Left lobe of liver (tissue), 2 donors: ENCODE measurements at places on chromosomes 4 and X.

DNA sequence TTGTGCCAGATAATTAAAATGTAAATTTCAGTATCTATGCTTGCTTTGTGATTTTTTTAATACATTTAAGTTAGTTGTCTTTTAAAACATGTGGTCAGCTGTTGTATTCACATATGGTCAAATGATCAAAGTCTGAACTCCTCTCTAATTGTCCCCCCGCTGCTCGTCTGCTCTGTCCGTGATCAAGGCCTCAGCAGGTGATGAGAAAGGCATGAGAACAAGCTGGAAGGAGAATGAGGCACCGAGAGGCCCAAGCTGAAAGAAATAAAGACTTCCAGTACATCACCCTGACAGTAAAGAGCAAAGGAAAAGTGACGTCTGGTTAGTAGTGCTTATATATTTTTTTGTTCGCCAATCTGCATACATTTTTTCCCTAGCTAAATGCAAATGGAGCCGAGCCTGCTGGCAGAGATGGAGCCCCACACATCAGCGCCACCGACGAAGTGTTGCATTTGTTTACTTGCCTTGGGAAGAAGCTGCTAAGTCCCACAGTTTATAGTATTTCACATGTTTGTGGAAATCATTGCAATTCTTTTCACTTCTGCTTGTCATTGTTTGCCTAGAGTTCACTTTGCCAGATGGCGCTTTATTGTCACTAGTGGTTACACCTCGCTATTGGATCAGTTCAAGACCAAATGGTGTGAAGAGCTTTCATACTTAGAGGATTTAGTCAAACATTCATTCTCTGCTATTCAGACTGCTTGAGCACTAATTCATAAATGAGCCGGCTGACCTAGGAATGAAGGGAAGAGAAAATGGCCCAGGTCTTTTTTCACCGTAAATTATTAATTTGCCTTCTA, 181.5 kb downstream of the ZIC3 start:
- no peak for DNase-seq

DNA sequence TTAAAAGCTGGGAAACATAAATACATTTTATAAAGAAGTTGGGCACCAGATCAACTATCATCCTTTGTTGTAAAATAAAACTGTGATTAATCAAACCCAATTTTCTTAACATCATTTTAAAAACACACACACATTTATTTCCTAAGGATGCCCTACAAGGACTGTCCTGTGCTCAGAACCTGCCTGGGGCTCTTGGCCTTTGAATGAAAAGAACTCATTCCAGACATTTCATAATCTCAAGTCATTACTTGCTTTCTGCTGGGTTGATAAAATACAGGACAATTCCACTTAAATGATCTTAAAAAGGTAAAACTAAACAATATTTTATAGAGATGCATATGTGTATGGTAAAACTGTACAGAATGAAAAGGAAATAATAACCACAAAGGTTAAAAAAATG, 2.8 kb downstream of the SH3D19 start:
- no peak for DNase-seq

DNA sequence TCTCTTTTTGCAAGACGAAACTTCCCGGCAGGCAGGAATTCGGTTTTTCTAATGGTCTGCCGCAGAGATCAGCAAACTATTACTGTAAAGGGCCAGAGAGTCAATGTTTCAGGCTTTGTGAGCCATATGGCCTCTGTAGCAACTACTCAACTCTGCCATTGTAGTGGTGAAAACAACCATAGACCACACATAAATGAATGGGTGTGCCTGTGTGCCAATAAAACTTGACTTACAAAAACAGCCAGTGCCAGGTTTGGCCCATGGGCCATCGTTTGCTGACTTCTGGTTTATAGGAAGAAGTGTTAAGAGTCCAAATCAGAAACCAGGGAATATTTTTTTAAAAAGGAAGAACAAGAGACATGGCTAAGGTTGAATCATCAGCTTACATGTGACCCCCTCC, 163.0 kb downstream of the SH3KBP1 start:
- DNase-seq, result no peak

DNA sequence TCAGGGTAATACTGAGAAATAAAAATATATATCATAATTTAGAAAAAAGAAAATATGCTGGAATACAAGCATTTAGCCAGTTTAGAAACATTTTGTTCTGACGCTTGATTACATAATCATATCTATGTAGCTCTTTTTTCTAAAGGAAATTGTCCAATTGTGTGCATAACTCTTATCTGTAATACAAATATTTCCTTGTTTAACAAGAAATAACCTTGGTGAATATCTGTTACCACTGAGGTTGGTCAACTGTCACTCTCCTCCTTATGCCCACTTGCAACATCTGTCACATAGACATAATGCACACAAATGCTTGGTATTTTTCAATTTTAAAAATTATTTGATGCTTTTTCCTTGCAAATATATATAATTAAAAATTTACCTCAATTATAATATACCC, 609.7 kb downstream of the TLL1 start:
- no peak for DNase-seq

DNA sequence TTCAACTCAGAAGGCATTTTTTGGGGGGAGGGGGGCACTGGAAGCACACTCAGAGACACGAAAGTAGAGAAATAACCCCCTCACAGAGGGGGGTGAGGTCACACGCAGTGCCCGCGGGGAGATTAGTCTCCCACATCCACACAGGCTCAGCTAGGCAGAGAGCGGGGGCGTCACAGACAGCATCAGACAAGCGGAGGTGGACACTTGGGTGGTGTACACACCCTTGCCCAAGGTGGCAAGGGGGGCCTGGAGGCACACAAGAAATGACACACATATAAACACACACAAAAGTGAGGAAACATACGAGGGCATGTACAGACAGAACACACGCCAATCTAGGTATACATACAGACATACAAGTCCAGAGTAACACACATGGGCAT, 637 bp upstream of the SYN1 start:
- DNase-seq, result no peak

DNA sequence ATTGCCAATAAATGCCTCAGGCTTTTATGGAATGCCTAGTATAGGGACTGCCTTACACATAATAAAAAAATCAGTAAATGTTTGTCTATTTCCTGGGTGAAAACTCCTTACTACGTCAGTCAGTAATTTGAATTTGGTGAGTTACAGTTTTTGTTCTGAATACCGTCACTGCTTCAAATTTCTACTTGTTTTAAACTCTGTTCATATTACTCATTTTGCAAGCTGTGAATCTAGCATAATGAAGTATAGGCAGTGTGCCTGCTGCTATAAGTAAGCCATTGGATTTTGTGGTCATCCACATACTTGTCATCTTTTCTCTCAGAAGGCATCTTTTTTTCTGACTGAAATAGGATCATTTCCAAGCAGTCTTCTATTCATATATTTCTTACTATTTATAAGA, 43.1 kb downstream of the SYNPO2 start:
- no peak for DNase-seq

- peak; percentile 47 for DNase-seq
Observed at GRCh38 chrX:129654652-129655546, at the start of gene APLN. Gene APLN (minus strand): TSS chrX:129654956. CDS start chrX:129654630, 326 bp downstream.

- DNase-seq, result no peak
Observed at GRCh38 chrX:6226596-6227452, 1.8 kb downstream of the NLGN4X start.

DNA sequence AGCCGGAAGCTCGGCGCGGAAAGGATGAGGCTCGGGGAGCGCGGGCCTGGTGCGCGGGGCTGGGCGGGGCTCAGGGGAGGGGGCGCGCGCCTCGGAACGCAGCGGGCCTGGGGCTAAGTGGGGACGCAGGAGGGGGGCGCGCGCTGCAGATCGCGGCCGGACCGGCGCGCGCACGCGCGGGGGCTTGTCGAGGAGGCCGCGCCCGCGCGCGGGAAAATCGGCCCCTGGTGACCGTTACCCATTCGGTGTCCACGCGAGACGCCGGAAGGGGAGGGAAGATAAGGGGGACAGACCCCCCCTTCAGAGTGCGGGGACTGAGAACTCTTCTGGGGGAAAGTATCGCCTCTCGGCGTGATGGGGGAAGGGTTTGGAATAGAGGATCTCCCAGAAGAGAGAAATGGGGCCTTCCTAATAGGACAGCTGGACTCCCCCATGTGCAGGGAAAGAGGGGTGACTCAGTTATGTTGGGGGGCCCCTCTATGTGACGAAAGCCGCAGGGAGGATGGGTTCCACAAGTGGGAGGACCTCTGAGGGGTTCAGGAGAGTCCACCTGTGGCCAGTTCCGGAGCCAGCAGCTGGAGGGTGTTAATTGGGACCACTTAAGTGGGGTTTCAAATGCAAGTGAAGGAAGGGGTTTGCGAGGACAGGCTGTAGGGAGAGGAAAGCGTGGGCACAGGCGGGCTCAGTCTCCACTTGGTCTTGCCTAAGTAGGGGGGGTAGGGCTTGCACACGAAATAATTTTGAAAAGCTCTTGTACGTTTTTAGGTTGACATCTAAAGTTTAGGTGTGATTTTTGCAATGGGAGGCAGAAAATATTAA, 584 bp downstream of the SUV39H1 start:
- DNase-seq, result no peak

- DNase-seq, result no peak
Observed at GRCh38 chr4:40421839-40422708, 86.9 kb downstream of the CHRNA9 start.

DNA sequence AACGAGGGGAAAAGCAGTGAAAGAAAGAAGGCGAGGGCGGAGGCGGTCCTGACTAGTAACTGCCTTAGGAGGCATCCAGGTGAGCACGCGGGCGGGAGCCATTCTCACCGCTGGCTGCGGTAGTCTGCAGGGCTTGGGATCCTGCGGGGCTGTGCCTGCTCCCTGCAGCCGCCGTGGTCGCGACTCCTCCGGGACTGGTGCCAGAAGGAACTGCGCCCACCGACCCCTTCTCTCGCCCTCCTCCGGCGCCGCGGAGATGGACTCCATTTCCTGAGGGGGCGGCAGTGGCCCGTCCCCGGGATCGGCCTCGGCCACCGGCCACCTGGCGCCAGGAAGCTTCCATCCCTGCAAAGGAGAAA, 543 bp downstream of the NFXL1 start:
- peak; percentile 61 for DNase-seq

- DNase-seq, result no peak
Observed at GRCh38 chr4:8152090-8152864, 6.3 kb downstream of the ABLIM2 start.

- no peak for DNase-seq
Observed at GRCh38 chr4:120007191-120007871, 59.3 kb downstream of the MAD2L1 start.

GRCh38 chr4:119854364-119854763, 212.3 kb downstream of the MAD2L1 start:
- no peak for DNase-seq

- DNase-seq, result no peak
Observed at GRCh38 chr4:19259920-19260319, 991.8 kb upstream of the SLIT2 start.

DNA sequence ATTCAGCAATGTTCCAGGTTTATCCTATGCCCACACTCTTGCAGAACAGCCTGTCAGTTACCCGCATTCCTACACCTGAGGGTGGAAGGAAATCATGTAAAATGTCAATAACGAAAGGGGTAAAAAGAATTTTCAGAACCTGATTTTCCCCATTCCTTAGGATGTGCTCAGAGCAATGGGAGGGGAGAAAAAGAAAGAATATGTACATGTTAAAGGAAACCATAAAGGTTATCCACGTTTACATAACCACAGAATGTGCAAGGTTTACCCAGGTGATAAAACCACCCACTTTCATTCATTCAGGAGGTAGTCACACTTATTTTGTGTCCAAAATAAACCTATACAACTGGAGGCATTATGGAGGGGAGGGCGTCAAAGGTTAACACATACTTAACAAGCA, 335.5 kb downstream of the ZNF674 start:
- no peak for DNase-seq

DNA sequence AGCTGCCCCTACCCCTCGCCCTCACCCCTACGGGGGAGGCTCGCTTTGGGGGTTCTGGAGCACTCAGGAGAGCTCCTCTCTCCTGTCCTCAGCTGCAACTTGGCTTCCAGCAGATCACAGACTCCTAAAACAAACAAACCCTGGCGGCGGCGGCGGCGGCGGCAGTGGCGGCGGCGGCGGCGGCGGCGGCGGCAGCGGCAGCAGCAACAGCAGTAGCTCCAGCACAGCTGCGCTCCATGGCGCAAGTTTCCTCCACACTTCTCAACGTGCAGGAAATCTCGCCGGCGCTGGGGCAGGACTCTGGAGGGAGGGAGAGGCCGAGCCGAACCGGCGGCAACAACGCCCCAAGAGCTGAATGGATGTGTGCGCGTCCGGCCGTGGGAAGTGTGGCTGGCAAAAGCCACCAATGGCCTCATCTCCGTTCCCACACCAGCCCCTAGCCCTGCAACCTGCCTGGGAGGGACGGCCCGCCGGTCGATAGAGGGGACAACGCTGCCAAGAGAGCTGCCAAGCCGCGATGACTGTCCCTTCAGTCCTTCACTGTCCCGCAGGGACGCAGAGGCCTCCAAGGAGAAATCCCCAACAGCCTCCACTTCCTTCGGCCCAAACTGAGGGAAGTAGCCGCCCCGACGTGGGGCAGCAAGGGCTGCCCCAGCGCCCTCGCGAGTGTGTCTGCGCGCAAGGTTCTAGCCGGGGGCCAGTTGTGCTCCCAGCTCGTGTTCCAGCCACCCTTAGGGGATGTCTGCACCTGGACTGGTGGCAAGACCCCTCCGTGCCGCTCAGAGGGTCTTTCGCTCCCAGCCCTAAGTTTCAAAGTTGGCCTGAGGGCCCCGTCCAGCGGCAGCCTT, 775 bp downstream of the SHROOM4 start:
- DNase-seq, result peak; percentile 55

- no peak for DNase-seq
Observed at GRCh38 chr4:112523008-112523721, 7.2 kb upstream of the NEUROG2 start.

DNA sequence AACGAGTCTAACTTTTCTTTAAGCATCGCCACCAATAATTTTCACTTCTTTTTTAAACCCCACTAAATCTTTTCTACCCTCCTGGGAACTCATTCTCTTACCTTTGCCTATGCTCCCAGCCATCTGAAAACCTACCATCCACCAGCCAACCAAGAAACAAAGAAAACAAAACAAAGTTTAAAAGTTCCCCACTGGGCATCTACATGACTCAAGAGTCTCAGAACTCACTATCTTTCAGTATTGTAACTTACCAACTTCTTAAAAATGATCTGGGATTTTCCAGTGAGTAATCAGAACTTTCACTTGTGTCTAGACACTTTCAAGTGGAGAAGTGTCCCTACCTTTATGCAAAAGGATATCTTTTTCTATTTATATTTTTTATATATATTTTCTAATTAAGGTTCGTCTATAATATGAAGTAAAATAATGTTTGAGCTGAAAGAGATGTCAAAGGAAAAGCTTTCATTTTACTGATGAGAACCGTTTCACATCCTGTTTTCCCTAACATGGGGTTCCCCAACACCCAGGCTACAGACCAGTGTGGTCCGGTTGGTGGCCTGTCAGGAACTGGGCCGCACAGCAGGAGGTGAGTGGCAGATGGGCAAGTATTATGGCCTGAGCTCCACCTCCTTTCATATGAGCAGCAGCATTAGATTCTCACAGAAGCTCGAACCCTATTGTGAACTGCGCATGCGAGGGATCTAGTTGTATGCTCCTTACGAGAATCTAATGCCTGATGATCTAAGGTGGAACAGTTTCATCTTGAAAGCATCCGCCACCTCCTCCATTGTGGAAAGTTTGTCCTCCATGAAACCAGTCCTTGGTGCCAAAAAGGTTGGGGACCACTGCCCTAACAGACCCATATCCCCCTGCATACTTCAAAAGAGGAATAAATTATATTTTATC, 9.8 kb upstream of the TIGD2 start:
- no peak for DNase-seq

- DNase-seq, result no peak
Observed at GRCh38 chrX:147803948-147804347, 107.8 kb upstream of the FMR1 start.
